Chondrocyte (in vitro differentiated cells): ENCODE measurements at places on chromosomes 7 and 10.

- H3K27ac ChIP-seq, result no peak overlapping the region
- H3K4me3 ChIP-seq, result no peak overlapping the region
- H3K4me1 ChIP-seq, result no peaks in the 10 kb centered on the region
- no peak for DNase-seq
Measured at GRCh38 chr10:115417585-115418265, 324.6 kb downstream of the ATRNL1 start.

DNA sequence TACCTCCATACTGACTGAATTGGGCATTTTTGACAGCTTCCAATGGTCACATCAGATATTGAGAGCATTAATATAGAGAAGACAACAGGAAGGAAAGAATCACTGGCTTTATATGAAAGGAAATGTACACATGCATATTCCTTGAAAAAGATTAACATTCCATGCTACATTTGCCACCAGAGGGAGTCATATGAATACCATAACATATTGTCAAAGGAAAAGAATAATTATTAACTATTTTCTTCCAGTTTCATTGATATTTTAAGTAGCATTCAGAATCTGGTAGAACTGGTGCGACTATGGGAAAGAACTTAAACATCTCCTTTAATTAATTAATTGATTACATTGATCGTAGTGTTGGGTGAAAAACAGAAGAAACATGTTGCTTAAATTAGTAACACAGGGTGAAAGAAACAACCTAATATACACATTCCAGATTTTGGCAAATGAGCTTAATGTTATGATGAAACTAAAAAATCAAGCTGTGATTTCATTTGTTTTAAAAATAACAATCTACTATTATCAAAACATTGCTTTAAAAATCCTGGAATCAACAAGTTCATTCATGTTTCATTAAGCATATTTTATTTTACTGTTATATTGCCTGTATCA is 71.5 kb downstream of the GPR85 start:
- peaks cover 2% of the 10 kb centered on the region for H3K27me3 ChIP-seq
- no peak for DNase-seq
- H3K27ac ChIP-seq, result no peak overlapping the region
- H3K36me3 ChIP-seq, result peaks cover 2% of the 10 kb centered on the region
- H3K4me1 ChIP-seq, result no peaks in the 10 kb centered on the region

DNA sequence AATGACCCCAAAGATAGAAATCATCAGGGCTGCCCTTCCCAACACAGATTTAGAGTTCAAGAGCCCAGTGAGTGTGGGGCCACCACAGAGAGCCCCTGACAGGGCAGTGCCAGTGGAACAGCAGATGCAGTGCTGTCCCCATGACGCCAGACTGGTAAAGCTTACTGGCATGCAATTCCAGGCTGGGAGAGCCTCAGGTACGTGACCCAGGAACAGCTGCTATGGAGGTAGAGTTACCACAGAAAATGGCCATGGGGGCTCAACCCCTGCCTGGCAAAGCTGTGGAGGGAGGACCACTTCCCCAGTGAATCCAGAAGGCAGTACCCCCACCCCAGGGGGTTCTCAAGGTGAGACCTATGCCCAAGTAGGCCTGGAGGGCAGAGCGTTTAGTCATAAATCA is 228.5 kb downstream of the POLR1F start:
- no peaks in the 10 kb centered on the region for H3K4me1 ChIP-seq
- DNase-seq, result peak; percentile 56
- no peak overlapping the region for H3K4me3 ChIP-seq
- H3K27ac ChIP-seq, result no peak overlapping the region

DNA sequence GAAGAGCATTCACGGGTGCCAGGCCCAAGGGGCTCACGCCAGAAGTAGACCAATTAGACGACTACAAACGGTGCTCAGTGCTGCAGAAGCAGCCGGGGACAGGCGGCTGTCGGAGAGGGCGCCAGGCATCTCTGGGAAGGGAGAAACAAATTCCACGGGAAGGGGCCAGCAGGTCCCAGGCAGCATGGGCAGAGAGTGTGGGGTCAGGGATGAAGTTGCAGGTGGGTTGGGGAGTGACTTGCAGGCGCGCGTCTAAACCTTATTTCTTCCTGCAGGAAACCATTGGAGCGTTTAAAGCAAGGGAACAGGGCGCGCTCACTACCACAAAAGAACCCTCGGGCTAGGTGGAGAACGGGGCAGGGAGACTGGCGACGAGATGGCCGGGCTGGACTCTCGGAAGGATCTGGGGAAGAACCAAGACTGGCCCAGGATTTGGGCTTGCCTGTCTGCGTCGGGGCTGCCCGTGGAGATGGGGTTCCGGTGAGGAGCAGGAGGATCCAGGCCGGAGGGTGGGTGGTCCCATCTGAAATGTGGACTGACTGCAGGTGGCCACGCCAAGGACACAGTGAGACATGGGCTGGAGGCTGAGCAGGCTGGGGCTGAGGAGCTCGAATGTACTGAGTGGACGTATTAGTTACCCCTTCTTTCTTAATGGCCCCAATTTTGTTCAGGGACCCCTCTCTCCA is 116.3 kb upstream of the DIP2C start:
- DNase-seq, result no peak
- H3K27me3 ChIP-seq, result no peaks in the 10 kb centered on the region
- peak overlapping the region; percentile 32 for H3K27ac ChIP-seq
- peaks cover 15% of the 10 kb centered on the region for H3K36me3 ChIP-seq
- H3K4me3 ChIP-seq, result no peak overlapping the region

- DNase-seq, result no peak
- H3K4me1 ChIP-seq, result no peaks in the 10 kb centered on the region
- H3K27ac ChIP-seq, result no peak overlapping the region
- no peaks in the 10 kb centered on the region for H3K36me3 ChIP-seq
- H3K4me3 ChIP-seq, result no peak overlapping the region
Measured at GRCh38 chr10:106816318-106817085, 348.0 kb downstream of the SORCS1 start.

- no peak overlapping the region for H3K4me3 ChIP-seq
- no peaks in the 10 kb centered on the region for H3K36me3 ChIP-seq
- H3K4me1 ChIP-seq, result peaks cover 44% of the 10 kb centered on the region
- no peak for DNase-seq
Measured at GRCh38 chr10:60388709-60389301, 870 bp downstream of the ANK3 start.

- H3K27ac ChIP-seq, result no peak overlapping the region
- no peaks in the 10 kb centered on the region for H3K4me1 ChIP-seq
- DNase-seq, result no peak
- no peaks in the 10 kb centered on the region for H3K36me3 ChIP-seq
- H3K4me3 ChIP-seq, result no peak overlapping the region
- peaks cover 3% of the 10 kb centered on the region for H3K27me3 ChIP-seq
Measured at GRCh38 chr10:98556061-98556460, 109.3 kb upstream of the HPS1 start.

DNA sequence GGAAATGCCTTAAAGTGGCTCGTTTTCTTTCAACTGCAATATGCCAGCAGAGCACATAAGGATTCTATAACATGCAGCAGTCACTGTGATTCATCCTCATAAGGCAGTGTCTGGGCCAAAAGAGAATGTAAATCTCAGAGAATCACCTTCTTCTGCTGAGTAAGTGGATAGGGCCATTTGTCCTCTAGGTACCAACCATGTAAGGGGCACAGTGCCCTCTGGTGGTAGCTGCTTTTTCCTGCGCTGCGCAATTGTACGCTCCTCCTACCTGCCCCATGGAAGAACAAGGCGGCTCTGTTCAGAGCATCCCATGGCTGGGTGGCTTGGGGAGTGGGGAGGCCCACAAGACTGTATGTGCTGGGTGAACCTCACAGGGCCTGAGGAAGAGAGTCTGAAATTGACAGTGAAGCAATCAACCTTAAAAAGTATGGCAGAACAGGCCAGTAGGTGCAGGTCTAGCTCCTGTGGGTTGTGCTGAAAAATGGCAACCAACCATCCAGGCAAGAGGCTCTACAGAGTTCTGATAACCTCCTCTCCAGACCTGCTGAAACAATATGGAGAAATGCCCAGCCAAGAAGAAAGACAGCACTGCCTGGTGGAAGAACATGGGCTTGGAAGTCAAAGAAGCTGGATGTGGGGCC is 78.6 kb upstream of the C10orf90 start:
- no peaks in the 10 kb centered on the region for H3K4me1 ChIP-seq
- H3K36me3 ChIP-seq, result no peaks in the 10 kb centered on the region
- no peak for DNase-seq
- peaks cover 10% of the 10 kb centered on the region for H3K27me3 ChIP-seq
- H3K27ac ChIP-seq, result no peak overlapping the region

- no peak for DNase-seq
- H3K27me3 ChIP-seq, result peaks cover 39% of the 10 kb centered on the region
- no peak overlapping the region for H3K27ac ChIP-seq
- no peaks in the 10 kb centered on the region for H3K4me1 ChIP-seq
- H3K4me3 ChIP-seq, result no peak overlapping the region
- H3K36me3 ChIP-seq, result no peaks in the 10 kb centered on the region
Measured at GRCh38 chr7:46830-47140, 145.6 kb upstream of the FAM20C start.

GRCh38 chr10:45997994-45998763 is 25.9 kb downstream of the TIMM23 start:
- peaks cover 7% of the 10 kb centered on the region for H3K4me1 ChIP-seq
- DNase-seq, result no peak

DNA sequence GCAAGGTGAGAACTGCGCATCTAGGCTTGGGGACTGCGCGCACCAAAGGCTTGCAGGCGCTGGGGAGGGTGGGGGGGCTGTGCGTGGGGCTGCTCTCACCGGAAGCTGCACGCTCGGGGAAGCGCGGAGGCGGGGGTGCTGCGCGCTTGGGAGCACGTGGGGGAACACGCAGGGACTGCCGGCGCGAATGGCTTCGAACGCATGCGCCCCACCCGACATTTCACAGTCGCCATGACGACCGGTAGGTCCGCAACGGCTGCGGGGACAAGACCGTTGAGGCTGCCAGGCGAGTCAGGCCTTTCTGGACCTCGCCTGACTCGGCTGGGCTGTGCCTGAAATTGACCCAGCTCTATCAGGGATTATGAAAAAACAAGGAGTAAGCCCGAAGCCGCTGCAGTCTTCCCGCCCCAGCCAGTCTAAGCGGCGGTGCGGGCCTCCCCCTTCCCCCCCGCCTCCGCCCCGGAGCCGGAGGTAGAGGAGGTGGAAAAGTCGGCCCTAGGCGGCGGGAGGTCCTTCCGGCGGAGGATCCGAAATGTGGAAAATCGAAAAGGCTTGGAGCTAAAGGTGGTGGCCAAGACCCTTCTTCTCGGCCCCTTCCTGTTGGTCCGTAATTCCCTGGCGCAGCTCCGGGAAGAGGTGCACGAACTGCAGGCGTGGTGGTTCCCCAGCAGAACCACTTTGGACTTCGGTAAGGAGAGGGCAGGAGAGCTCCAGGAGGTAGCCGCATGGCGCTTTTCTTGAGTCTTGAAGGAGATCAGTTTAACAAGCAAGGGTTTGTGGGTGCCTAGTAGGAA is 34.9 kb upstream of the STEAP1 start:
- DNase-seq, result peak; percentile 86
- peak overlapping the region; percentile 69 for H3K4me3 ChIP-seq
- peaks cover 7% of the 10 kb centered on the region for H3K4me1 ChIP-seq

- no peaks in the 10 kb centered on the region for H3K27me3 ChIP-seq
- no peak for DNase-seq
- no peaks in the 10 kb centered on the region for H3K36me3 ChIP-seq
- peaks cover 3% of the 10 kb centered on the region for H3K4me1 ChIP-seq
Measured at GRCh38 chr7:121519548-121520521, 123.7 kb upstream of the FAM3C start.

- H3K27me3 ChIP-seq, result no peaks in the 10 kb centered on the region
- H3K27ac ChIP-seq, result no peak overlapping the region
- DNase-seq, result no peak
- H3K36me3 ChIP-seq, result no peaks in the 10 kb centered on the region
- no peak overlapping the region for H3K4me3 ChIP-seq
Measured at GRCh38 chr10:118496525-118496924, 98.9 kb downstream of the PRLHR start.

- no peak overlapping the region for H3K4me3 ChIP-seq
- no peak for DNase-seq
- H3K36me3 ChIP-seq, result no peaks in the 10 kb centered on the region
- no peaks in the 10 kb centered on the region for H3K4me1 ChIP-seq
- H3K27ac ChIP-seq, result no peak overlapping the region
Measured at GRCh38 chr10:108052981-108053380, 888.5 kb upstream of the SORCS1 start.

- no peaks in the 10 kb centered on the region for H3K36me3 ChIP-seq
- no peak overlapping the region for H3K4me3 ChIP-seq
Measured at GRCh38 chr7:124101173-124101768, 68.4 kb upstream of the TMEM229A start.

DNA sequence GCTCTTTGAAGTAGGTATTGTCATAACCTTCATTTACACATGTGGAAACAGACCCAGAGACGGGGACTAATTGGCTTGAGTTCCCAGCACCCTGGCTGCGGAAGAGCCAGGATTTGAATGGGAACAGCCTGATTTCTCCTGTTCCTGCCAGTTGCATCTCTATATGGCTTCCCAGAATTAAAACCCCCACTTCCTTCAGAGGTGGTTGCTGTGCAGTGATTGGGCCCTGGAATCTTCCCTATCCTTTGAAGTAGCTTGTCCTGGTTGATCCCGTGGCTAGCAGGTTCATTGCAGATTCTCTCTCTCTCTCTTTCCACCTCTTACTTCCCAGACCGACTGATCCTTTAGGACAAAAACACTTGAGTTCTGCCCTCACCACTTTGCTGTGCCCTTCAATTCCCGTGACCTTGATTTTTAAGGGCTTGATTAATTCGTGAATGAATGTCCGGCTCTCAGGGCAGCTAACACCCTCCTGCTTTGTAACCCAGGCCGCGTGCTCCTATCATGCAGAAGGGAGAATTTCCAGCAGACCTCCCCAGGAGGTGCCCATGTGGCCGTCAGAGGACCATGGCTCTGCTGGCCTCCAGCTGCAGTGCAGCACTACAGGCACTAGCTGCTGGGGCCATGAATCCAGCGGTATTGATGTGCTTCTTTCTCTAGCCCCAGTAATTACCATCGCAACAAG is 120.6 kb upstream of the AGK start:
- H3K27ac ChIP-seq, result no peak overlapping the region
- H3K36me3 ChIP-seq, result peaks cover 2% of the 10 kb centered on the region
- H3K4me3 ChIP-seq, result no peak overlapping the region
- H3K27me3 ChIP-seq, result peaks cover 17% of the 10 kb centered on the region

DNA sequence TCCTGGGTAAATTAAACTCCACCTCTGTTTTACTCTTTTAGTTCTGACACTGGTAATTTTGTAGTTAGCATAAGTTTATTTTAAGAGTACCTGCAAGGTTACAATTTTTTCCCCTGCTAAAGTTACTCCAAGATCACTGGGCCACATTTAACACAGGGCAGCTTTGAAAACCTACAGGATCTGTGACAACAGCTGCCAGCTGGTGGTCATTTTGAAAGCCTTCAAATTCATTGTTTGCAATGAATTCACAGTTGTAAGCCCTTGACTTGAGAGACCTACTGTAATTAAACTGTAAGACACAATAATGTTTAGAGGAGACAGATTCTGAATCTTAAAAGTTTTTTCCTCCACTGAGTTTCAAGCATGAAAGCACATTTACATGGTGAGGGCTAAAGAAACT is 129.6 kb downstream of the CNOT4 start:
- no peak for DNase-seq
- no peaks in the 10 kb centered on the region for H3K27me3 ChIP-seq
- H3K4me1 ChIP-seq, result no peaks in the 10 kb centered on the region
- no peaks in the 10 kb centered on the region for H3K36me3 ChIP-seq
- H3K4me3 ChIP-seq, result no peak overlapping the region
- H3K27ac ChIP-seq, result no peak overlapping the region

GRCh38 chr10:97676770-97677581 is 10.1 kb downstream of the AVPI1 start:
- H3K27ac ChIP-seq, result no peak overlapping the region
- no peak overlapping the region for H3K4me3 ChIP-seq
- H3K27me3 ChIP-seq, result no peaks in the 10 kb centered on the region
- no peak for DNase-seq

GRCh38 chr10:987620-987869 is 689 bp upstream of the GTPBP4 start:
- H3K27me3 ChIP-seq, result no peaks in the 10 kb centered on the region
- DNase-seq, result no peak
- peaks cover 3% of the 10 kb centered on the region for H3K36me3 ChIP-seq
